ENCODE measurements at places on chromosomes 4 and X.
A peak's percentile ranks its signal among the peaks of the same experiment; 100 is the strongest.

- no peak for DNase-seq
These were observed 14.1 kb upstream of the SEC24D start for GRCh38 chr4:118849867-118850487.

DNA sequence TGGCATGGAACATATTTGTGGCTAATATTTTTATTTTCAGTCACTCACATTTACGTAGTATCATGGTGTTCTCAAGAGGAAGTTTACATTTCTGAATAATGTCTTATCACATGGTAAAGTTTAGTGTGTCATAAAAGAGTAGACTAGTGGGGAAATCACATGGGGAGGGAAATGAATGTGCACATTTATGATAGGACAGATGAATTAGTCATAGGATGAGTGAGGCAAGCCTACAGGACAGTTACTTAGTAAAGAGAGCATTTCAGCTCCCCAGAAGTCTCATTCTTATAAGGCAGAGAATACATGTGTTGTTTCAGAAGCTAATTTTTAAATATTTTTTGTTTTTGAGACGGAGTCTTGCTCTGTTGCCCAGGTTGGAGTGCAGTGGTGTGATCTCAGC is 6.2 kb downstream of the GK start:
- DNase-seq: no peak

GRCh38 chr4:117560329-117560728 is 474.0 kb upstream of the NDST3 start:
- no peak for DNase-seq

DNA sequence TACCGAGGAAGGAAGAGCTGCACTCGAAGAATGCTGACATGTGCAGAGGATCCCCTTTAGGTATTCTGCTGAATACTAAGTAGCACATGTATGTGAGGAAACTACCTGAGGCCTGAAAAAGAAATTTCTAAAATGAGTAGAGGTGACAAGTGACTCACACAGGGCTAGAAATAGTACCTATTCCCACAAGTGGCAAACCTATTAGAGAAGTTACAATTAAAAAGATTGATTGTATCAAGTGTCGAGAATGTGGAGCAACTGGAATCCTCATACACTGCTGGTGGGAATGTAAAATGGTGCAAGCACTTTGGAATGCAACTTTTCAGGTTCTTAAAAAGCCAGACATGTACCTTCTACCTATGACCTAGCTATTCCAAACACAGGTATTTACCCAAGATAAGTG is 47.4 kb downstream of the CCSER1 start:
- DNase-seq: no peak

GRCh38 chr4:78667764-78668163 is 108.4 kb upstream of the BMP2K start:
- no peak for DNase-seq

DNA sequence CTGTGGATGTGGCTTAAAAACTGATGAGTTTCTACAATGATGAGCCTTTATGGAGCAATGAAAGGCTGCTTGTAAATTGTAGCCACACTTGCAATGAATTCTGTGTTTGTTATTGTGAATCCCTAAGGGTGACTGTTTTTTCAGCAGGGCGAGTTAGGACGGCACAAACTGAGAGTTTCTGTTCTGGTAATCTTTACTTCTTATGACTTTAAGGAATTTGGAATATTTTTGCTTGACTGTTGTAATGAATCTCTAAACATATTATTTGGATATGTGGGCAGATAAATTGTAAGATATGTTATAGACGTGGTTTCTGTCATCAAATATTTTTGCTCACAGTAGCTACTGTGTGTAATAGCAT is 22.2 kb downstream of the RBPJ start:
- DNase-seq: no peak

DNA sequence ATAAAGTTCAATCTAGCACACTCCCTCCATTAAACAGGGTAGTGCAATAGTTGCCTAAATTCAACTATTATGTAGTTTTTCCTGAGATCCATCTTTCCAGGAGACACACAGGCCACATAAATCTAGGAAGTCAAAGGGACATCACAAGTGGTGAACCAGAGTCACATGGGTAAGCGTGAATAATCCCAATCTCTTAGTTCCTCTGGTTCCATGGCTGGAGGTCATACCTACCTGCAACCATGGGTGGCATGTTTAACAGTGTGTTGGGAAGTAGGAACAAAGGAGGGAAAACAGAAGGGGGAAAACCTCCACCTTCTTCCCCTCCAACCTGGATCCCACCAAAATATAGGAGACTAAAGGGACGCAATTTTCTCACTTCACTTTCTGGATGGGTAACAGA is 2651.6 kb downstream of the ARAP2 start:
- no peak for DNase-seq

GRCh38 chr4:183413234-183414200 is 30.9 kb upstream of the CDKN2AIP start:
- no peak for DNase-seq

- DNase-seq: no peak
These were observed 22.4 kb upstream of the STIM2 start for GRCh38 chr4:26837993-26838842.

DNA sequence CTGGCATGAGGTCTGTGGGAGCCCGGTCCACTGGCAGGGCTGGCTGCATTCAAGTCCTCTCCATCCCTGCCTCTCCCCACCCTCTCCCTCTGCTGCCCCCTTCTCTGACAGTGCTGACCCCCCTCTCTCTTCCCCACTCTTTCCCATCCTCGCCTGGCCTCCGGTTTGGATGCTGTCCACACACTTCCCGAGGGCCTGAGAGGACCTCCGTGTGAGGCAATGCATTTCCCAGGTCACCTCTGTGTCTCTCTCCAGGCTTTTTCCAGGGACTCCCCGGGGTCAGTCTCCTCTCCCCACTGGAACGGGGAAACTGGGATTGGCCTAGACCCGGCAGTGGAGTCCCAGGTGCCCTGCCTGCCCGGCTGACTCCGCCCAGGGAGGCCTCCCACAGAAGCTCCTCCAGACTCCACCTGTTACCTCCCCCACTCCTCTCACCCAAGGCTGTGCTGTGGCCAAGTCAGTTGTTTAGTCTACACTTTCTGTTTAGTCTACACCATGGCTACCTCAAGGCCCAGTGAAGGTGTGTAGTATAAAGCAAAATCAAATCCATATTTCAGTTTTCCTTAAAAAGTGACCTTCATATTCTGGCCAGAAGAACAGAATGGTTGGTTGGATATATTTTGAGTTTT is 146.8 kb downstream of the PTTG2 start:
- DNase-seq: no peak

- no peak for DNase-seq
These were observed 31.2 kb upstream of the HGFAC start for GRCh38 chr4:3410401-3411135.

- peak; percentile 22 for DNase-seq
These were observed 28.2 kb upstream of the HUWE1 start for GRCh38 chrX:53714580-53715345.

GRCh38 chrX:50827996-50828395 is 14.0 kb upstream of the SHROOM4 start:
- no peak for DNase-seq

GRCh38 chrX:16484338-16484737 is 165.6 kb upstream of the S100G start:
- no peak for DNase-seq

GRCh38 chr4:73776321-73776729 is 36.0 kb downstream of the CXCL8 start:
- DNase-seq: no peak

DNA sequence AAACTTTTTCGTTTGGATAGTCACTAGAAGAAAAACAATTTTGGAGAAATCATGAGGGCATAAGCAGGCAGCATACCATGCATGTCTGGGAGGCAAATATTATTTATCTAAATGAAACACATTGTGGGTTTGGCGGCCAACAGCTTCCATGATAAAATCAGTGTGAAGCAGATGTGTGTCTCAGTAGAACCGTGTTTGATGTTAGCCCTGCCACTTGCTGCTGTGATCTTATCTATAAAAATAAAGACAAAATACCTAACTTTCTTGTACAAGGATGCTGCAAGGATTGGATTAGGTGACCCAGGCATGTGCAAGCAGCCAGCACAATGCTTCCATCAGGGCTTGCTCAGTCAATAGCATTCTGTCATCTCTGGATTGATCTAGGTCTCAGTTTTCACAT is 341.4 kb downstream of the PACRGL start:
- no peak for DNase-seq

- no peak for DNase-seq
These were observed 203.0 kb downstream of the CENPC start for GRCh38 chr4:67342291-67342690.

DNA sequence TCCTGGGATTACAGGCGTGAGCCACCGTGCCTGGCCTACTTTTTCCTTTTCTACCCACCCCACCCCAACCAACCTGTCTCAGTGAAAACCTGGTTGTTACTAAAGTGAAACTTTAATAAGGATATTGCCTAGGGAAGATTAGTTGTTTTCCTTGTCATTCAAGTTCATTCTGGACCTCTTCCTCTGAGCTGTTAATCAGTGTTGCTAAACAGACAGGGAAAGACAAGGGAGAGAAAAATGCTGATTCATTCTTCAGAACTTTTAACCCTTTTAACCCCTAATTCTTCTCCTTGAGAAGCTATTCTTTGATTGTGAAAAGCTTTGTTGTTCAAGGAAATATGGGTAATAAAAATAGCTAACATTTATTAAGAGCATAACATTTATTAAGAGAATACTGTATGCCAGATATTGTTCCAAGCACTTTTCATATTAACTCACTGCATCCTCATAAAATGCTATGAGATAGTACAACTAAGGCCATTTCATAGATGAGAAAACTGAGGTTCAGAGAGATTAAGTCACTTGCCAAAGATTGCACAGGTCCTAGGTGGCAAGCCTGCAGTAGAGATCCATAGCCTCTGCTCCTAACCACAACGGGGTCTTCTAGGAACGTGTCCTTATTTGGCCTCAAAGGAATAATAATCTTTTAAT is 34.8 kb downstream of the OSTC start:
- DNase-seq: no peak

- no peak for DNase-seq
These were observed 203.0 kb downstream of the MAML3 start for GRCh38 chr4:139951021-139951420.

- DNase-seq: no peak
These were observed 28.5 kb upstream of the FGF5 start for GRCh38 chr4:80237992-80238391.

DNA sequence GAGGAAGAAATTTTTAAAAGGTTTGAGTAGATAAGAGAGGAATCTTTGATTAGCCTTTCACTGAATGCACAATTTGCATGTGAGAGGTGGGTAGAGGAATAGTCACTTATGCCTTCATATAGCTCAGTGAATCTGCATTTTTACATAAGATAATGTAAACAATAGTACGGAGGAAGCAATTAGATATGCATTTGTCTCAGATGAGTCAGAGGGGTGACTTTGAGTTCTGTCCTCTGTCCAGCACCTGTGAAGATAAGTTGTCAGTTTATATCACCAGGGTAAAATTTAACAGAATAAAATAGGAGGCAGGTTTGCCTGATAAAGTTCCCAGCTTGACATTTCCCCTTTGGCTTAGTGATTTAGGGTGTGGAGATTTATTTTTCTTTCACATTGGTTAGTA is 841.9 kb downstream of the PCDH18 start:
- no peak for DNase-seq

- no peak for DNase-seq
These were observed 66.0 kb upstream of the FAT1 start for GRCh38 chr4:186789651-186790050.
